ENCODE measurements at places on chromosomes 2 and 18.

GRCh38 chr18:36590621-36591580 is 237.9 kb downstream of the TPGS2 start:
- no peak for DNase-seq

DNA sequence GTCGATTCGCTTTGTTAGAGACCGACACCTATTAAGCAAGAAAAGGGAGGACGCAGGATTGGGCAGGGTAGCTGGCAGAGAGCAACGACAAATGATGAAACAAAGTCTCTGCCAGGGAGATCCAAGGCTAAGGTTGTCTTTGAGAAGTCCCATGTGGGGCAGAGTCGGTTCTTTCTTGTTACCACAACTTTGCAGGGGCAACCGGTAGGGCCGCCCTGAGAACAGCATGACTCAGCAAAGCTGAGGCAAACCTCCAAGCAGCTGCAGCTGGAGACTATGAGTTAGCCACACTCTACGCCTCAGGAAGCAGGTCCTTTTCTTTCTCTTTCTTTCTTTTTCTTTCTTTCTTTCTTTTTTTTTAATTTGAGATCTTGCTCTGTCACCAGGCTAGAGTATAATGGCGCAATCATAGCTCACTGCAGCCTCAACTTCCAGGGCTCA is 452.3 kb upstream of the ID2 start:
- DNase-seq: peak; percentile 28

- DNase-seq: no peak
Measured at GRCh38 chr2:204122425-204122824, 185.9 kb downstream of the ICOS start.

- DNase-seq: no peak
Measured at GRCh38 chr2:181178130-181178529, 197.7 kb downstream of the UBE2E3 start.

GRCh38 chr2:15687720-15688119 is 96.1 kb downstream of the DDX1 start:
- DNase-seq: no peak

DNA sequence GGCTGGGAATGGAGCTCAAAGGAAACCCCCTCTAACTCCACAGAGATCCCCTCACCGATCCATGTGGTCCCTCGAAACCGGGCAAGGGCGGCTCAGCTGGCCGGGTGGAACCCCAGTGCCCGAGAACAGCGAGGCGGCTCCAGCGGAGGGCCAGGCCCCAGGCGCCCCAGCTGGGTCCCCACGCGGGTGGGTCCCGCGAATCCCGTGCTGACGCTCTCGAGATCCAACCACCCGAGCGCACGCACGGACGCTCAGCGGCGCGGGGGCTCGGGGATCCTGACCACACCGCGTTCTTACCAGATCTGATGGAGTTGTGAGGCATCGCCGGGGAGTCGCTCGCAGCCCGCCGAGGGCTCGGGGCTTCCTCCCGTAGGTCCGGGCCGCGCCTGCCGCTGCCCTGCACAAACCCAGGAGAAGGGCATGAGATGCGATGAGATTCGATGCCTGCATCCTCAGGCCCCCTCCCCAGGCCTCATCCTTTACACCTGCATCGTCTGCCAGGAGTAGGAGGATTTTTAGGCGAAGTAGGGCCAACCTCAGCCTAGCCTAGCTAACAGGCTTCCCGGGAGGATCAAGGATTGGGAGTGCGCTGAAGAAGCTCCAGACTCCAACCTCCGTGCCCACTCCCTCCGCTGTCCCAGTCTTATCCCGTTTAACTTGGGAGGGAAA is 514 bp downstream of the PAX8 start:
- no peak for DNase-seq

DNA sequence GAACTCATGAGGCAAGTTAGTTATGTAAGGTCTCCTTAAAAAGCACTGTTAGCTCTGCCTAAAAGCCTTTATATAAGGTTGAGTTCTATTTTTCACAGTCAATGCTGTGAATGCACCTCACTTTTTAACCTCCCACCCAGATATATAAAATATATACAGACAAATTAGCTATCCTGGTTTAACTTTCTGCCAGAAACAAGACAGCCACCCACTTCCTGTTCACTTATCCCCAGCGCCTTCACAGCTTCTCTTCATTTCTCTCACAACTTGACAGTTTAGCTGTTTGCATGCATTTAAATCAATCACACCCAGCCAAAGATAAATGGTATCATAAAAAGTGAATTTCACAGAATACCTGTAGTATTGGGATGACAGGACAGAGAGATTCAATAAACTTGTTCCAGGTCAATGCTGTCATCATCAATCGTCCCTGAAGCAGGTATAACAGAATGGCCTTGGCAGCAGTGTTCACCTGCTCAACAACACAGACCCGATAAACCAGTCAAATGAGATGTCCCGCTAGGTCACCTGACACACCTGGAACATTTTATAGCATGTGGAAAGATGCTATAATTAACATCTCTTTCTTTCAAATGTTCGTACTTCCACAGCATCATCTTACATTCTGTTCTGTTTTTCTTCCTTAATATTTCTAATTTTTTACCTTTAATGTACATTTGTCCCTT is 55.7 kb downstream of the RTTN start:
- no peak for DNase-seq

- DNase-seq: no peak
Measured at GRCh38 chr18:11019295-11020105, 129.9 kb downstream of the PIEZO2 start.

DNA sequence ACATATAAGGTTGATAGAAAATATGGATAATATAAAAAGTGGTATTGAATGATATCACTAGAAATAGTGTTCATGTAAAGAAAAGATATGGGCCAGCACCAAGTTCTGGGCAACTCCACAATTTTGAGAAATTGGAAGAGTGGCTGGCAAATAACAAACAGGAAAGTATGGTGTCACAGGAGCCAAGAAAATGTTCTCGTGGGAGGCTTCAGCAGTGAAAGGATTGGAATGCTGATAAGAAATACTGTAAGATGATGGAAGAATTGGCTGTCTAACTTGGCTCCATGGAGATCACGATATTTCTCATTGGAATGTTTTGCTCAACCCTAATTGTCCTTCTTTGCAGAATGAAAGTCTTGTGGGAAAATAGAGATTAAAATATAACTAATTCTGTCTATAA is 856.8 kb downstream of the DPP10 start:
- no peak for DNase-seq

DNA sequence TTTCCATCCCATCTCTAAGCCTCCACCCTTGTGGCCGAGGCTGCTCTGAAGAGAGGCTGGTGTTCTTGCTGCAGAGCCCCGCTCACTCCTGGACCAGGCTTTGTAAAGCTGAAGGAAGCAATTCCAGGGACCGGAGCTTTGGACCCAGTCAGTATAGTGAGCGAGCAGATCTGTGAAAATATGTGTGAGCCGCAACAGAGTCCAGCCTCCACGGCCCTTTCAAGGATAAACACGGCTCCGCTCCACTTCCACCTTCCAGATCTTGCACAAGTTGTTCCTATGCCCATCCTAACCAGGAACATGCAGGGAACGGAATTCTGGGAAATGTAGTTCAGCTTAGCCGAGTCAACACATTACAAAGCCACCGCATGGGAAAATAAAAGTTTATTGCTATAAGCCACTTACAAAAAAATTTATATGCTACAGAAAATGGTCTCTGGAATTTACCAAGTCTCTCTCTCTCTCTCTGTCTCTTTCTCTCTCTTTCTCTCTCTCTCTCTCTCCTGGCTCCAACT is 151.7 kb upstream of the ZNF521 start:
- DNase-seq: no peak

GRCh38 chr2:126719191-126719832 is 63.4 kb downstream of the GYPC start:
- no peak for DNase-seq

DNA sequence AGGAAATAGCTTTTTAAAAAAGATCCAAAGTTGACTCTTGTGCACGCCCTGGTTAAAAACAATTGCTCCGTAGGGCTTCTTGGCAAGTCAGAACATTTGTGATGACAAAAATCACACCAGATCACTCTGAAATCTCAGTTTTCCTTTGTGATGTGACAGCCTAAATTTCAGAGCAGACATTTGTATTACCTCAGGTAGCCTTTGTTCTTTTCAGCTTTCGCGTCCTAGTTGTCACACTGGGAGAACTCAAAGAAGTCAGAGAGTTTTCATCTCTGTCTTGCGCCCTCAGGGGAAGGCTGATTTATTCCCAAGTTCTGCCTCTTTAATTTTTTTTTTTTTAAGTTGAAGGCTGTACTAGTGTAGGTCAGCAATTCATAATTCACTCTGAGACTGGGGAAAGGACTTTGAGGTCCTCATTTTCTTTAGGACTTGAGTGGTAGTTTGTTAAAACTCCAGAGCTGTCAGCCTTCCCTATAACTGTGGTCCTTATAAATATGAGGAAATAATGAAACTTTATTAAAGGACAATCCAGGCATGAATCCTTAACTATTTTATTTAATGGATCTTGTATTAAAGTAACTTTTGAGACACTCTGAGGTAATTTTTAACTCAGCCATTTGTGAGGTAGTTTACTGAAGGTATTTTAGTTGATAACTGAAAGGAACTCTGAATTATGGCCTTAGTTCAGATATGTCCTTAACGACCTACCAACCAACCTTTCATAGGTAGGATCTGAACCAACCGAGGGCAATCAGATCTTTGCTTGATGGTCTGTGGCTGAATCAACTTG is 525.1 kb upstream of the FAM98A start:
- DNase-seq: no peak
